Pancreas (tissue), 10 donors: ENCODE measurements at places on chromosomes 3 and 15. TPM values are rescaled to one million over a fixed set of nuclear protein-coding genes. Genes with fewer than 3 reads are reported as not detected.

Gene SLC12A1
- 0.23 TPM for total RNA-seq

Gene GRK7
- not detected for total RNA-seq

Gene DGKG
- 0.85 TPM for total RNA-seq

Gene DLEC1
- total RNA-seq: 0.52 TPM

Gene ATP1B3
- total RNA-seq: 29.9 TPM

Gene WDR93
- 0.31 TPM for total RNA-seq

Gene MST1
- total RNA-seq: 25.3 TPM

Gene CLDN18
- total RNA-seq: 4.0 TPM

Gene ADAMTS7
- total RNA-seq: 0.79 TPM

Gene CAMK2N2
- 7.5 TPM for total RNA-seq

Gene EOMES
- total RNA-seq: 0.41 TPM

Gene BHLHE40
- 22.2 TPM for total RNA-seq

Gene CYFIP1
- total RNA-seq: 51.7 TPM

Gene ULK3
- 17.2 TPM for total RNA-seq

Gene GPR149
- 0.15 TPM for total RNA-seq

Gene ROPN1
- total RNA-seq: not detected

Gene KBTBD12
- total RNA-seq: 2.5 TPM

Gene EFCAB12
- total RNA-seq: 0.94 TPM

Gene LRRIQ4
- total RNA-seq: not detected

Gene TNFAIP8L3
- 1.1 TPM for total RNA-seq

Gene GATM
- 1,438 TPM for total RNA-seq

Gene ASB14
- total RNA-seq: not detected

Gene IL5RA
- not detected for total RNA-seq

Gene DNAH1
- total RNA-seq: 3.9 TPM

Gene SAMD7
- total RNA-seq: not detected

Gene PTPN23
- total RNA-seq: 28.4 TPM

Gene ARPC4
- 48.9 TPM for total RNA-seq

Gene GTF2A2
- 31.1 TPM for total RNA-seq

Gene PXK
- total RNA-seq: 7.7 TPM

Gene SNTN
- not detected for total RNA-seq

Gene TMEM87A
- 19.2 TPM for total RNA-seq
